Cerebellar nuclear complex (tissue), 1 donor: ENCODE measurements at places on chromosomes 1 and 21.

GRCh38 chr1:32066489-32066873 lies 6.3 kb upstream of the TMEM39B start:
- DNase-seq: no peak

GRCh38 chr1:150557813-150558212 lies 8.6 kb downstream of the ADAMTSL4 start:
- DNase-seq: no peak

DNA sequence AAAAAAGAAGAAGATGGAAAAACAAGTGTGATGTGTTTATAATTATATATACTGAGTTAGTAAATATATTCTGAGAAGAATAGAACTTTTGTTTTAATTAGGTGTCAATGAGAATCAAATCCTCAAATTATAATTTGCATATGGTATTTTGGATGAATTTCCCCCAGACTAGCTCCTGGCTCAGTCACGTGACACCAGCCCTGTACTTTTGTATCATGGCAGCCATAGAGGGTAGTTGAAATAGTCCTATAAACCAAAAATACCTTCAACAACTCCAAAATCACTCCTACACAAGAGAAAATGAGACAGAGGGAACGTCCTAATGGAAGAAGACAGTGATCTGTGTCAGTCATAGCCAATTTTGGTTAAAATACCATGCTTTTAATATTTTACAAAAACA lies 9.0 kb upstream of the S1PR1 start:
- no peak for DNase-seq

GRCh38 chr1:207919523-207920170 lies 8.7 kb upstream of the CD34 start:
- no peak for DNase-seq

- DNase-seq: no peak
These were observed 627.4 kb downstream of the LMO4 start for GRCh38 chr1:87956072-87956471.

DNA sequence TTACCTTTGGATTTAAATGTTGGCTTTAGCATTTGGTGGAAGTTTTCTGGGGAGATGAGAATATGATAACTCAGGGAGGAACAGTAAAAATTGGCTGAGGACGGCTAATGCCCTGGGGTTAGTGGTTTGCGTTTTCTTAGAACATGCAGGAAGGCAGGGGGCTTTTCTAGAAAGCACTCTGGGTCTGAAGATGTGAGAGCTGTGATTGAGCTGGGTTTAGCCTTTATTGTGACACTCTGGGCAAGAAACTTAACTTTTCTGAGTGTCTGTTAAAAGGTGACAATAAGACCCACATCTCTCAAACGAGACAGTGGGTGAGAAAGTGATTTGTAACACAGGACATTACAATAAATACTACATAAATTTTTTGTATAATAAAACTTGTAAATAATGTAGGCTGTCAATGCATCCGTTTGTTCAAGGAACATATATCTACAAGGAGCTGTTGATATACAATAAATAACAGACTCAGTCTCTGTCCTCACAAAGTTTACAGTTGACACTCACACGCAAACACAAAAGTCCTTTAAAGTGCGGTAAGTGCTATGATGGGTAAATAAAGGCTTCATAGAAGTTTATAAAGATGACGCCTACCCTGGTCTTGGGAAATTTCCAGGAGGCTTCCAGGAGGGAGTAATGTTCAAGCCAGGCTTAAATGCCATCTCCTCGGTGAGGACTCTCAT lies 49.5 kb upstream of the MRPS6 start:
- no peak for DNase-seq

DNA sequence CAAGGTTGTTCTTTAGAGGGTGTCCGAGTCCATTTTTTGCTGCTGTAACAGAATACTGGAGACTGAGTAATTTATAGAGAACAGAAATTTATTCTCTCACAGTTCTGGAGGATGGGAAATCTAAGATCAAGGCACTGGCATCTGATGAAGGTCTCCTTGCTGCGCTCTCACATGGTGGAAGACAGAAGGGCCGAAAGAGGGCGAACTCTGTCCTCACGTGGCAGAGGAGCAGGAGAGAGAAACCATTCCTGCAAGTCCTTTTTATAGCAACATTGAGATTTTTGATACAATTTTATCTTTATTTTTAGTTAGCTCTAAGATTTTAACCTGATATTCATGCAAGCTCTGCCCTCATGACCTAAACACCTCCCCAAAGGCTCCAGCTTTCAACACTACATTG lies 48.3 kb downstream of the ATG4C start:
- no peak for DNase-seq

DNA sequence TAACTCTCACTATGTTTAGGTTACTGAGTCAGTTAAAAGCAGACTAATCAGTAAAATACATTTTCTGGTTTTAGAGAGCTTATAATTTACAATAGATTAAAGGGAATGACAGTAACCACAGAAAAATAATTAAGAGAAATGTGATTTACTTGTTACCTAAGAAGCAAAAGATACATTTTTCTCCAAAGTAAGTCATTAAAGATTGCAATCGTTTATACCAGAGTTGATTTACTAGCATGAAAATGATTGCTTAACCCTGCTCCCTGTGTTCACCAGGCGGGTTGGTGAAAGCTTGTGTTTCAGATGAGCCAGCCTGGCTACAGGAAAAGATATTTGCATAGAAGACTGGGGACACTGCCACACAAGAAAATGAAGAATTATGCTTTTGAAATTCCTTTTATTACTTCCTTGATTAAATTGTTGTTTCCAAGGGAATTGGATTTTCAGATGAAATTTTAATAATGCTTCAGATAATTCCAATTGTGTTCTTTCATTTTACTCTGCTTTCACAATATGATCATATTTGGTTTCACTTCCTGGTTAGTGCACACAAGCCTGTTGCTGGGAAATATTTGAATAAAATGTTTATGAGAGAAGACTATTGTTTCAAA lies 27.9 kb downstream of the LRRC8B start:
- DNase-seq: no peak
